ENCODE measurements at places on chromosomes 4 and X. TPM values are rescaled to one million over a fixed set of nuclear protein-coding genes. Genes with fewer than 3 reads are reported as not detected.

P2RY4 gene
- not detected for total RNA-seq

IL13RA2 gene
- not detected for total RNA-seq

DNA sequence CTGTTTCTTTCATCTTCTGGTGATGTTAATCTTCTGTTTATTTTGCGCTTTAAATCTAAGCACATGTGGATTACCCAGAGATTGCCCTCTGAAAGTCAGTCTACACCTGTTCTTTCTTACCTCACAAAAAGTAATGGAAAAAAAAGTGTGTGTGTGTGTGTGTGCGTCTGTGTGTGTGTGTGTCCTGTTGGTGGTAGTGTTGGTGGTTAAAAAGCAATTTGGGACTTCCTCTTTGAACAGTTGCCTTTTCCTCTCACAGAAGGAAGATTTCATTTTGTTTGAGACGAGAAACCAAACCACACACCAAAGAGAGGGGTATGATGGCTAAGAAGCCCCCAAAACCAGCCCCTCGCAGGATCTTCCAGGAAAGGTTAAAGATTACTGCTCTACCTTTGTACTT is at the start of gene STAP1:
STAP1 (plus strand) TSS at position 235 of the 400 bp plus-strand sequence; CDS start at position 318, 83 bp downstream.
- no peak for DNase-seq

DNA sequence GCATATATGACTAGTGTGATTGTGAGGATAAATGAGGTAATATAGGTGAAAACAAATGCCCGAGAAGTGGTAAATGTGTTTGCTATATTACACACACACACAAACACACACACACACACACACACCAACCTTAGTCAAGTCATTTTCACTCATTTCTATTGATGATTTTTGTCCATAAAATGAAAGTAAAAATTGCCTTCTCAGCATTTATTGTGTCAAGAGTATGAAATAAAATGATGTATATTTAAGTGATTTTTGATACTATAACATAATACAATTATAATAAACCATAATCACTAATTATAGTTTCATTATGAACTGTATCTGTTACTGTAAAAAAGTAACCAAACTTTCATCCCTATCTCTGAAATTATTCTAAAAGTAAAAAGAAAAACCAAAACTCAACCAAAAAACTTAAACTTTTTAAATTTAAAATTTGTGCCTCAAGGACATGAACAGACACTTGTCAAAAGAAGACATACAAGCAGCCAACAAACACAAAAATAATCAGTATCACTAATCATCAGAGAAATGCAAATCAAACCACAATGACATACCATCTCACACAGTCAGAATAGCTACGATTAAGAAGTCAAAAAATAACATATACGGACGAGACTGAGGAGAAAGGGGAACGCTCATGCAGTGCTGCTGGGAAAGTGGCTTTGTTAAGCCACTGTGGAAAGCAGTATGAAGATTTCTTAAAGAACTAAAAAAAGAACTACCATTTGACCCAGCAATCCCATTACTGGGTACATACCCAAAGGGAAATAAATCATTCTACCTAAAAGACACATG is 601.0 kb downstream of the TMA16 start:
- DNase-seq, result no peak
